ENCODE measurements at places on chromosomes 4 and X.

DNA sequence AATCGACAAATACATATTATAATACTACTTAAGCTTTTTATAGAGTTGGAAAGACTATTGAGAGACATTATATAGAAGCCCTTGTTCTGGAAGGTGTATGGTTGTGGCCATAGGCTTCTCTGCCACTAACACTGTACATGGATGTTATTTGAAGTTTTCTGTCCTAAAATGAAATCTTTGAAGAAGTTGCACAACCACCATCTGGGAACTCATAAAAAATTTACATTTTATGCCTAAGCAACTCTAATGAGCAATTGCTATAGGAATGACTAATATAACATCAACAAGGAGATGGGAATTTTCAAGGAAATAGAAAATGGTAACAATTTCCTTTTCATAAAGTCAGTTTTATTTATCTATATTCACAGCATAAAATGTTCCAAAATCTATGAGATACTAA, 7.4 kb downstream of the HTN1 start:
- DNase-seq = no peak

DNA sequence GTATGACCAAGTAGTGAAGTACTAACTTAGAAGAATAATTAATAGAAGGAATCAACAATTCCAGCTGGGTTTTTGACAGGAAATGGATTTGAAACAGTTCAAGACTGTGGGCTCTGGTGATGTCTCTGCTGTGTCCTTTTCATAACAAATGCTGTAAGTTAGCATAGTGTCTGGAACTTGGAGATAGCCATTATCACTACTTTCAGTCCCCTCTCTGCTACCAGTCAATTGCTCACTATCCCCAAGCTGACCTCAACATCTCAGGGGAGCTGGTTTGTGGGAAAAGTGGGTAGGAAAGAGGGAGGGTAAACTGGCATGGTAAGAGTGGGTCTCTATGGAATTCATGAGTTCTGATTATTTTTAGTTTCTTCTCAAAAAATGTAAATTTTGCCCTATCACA, 231.4 kb upstream of the MID1 start:
- DNase-seq = no peak

- no peak for DNase-seq
These were observed 132.7 kb downstream of the THOC2 start for GRCh38 chrX:123600181-123600580.

DNA sequence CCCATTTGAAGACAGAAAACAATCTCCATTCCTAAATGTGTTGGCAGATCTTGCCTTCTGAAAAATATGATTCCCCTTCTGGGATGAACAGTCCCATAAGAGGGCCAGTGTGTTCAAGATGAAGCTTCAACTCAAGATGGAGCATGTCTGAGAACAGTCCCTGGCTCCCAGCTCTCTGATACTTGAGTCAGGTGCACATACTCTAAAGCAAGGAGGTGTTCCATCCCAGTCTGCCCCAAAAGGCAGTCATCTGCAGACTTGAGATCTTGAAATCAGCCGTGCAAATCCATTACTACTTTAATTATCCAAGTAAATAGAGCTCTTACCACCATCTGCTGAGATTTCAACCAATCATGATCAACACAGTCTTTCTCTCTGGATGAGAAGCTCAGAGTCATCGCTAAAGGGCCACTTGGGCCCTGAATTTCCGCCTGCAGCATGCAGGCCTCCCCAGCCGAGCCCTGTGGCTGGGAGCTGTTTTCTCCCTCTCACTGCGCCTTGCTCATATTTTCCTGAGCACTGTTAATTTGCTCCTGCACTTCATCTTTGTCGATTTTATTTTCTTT, 22.2 kb downstream of the CCDC149 start:
- DNase-seq = no peak

- peak; percentile 7 for DNase-seq
These were observed 91.4 kb downstream of the RTL9 start for GRCh38 chrX:110450050-110450449.

GRCh38 chrX:124190440-124190839, 142.0 kb upstream of the TEX13D start:
- DNase-seq = no peak

- peak; percentile 51 for DNase-seq
These were observed 20.7 kb upstream of the CTSO start for GRCh38 chr4:155974476-155974749.

Data from A172 (cell line).